ENCODE measurements at places on chromosomes 7 and 10. TPM values are rescaled to one million over a fixed set of nuclear protein-coding genes. Genes with fewer than 3 reads are reported as not detected.

ITIH5 gene
- total RNA-seq, result 13.6 TPM

PTF1A gene
- total RNA-seq, result not detected

GRCh38 chr10:116044801-116045248 lies 228.2 kb downstream of the GFRA1 start:
- peak; percentile 32 for DNase-seq
- H3K27me3 ChIP-seq, result no peaks in the 10 kb centered on the region
- H3K36me3 ChIP-seq, result no peaks in the 10 kb centered on the region

DNA sequence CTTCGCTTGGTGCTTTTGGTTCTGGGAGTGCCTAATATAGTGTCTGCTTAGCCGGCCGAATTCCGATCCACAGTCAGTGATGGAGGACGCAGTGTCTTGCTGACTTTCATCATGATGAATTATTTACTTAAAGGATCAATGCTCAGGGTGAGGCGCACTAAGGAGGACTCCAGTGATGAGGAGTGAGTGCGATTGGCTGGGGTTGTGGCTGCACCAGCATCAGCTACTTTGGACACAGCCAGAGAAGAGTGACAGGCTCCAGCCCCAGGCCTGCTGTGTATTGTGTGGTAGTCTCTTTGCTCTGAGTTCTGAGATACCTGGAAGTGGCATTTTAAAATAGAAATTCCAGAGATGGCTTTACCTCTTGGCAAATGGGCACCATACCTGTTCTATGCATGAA lies 73.3 kb upstream of the ANLN start:
- no peaks in the 10 kb centered on the region for H3K36me3 ChIP-seq
- no peak for DNase-seq
- no peaks in the 10 kb centered on the region for H3K27me3 ChIP-seq
- no peaks in the 10 kb centered on the region for H3K4me1 ChIP-seq
- no peak overlapping the region for H3K27ac ChIP-seq
- no peak overlapping the region for H3K4me3 ChIP-seq

DNA sequence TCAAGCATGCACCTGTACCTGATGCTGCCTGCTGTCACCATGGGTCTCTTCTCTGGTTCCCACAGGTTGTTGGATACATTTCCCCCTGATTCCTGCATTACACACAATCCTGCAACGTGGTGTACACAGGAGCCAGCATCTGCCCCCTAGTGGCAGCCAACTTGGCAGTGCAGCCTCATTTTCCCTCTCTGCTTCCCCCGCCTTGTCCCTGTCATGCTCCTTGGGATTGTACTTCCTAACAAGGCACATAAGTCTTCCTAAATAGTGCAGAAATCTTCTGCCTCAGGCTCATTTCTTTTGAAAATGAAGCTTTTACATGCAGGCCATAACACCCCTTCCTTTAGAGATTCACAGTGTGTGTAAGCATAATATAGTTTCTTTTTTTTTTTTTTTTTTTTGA lies 387.5 kb downstream of the CCSER2 start:
- no peak overlapping the region for H3K4me3 ChIP-seq
- no peak for DNase-seq
- H3K36me3 ChIP-seq, result no peaks in the 10 kb centered on the region
- no peaks in the 10 kb centered on the region for H3K4me1 ChIP-seq
- peaks cover 2% of the 10 kb centered on the region for H3K27me3 ChIP-seq

DNA sequence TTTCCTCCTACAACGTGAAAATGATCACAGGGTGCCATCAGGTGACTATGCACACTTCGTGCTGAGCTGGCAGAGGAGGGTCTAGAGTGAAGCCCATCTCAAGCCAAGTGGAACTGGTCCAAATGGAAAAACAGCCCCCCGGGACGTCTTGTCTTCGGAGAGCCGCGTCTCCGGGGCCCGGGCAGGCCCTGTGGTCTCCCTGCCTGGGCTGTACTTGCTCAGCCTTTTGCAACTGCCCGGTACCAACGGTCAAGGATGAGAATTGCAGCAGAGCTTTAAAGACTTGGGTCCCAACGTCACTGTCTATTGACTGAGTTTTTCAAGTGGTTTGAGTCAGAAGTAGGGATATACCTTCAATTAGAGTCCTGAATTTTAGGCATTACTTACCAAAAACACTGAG lies 315.5 kb downstream of the PTPRN2 start:
- H3K4me3 ChIP-seq, result no peak overlapping the region
- no peaks in the 10 kb centered on the region for H3K36me3 ChIP-seq
- no peak overlapping the region for H3K27ac ChIP-seq
- no peak for DNase-seq
- H3K4me1 ChIP-seq, result no peaks in the 10 kb centered on the region
- H3K27me3 ChIP-seq, result peaks cover 7% of the 10 kb centered on the region

DBNL gene
- total RNA-seq, result 35.6 TPM

GRCh38 chr7:72099784-72100183 lies 312.4 kb downstream of the CALN1 start:
- no peak overlapping the region for H3K27ac ChIP-seq
- H3K27me3 ChIP-seq, result no peaks in the 10 kb centered on the region
- no peaks in the 10 kb centered on the region for H3K36me3 ChIP-seq
- no peak overlapping the region for H3K4me3 ChIP-seq

GRCh38 chr10:74363727-74364126 lies 212.7 kb downstream of the ADK start:
- no peak overlapping the region for H3K4me3 ChIP-seq
- H3K36me3 ChIP-seq, result no peaks in the 10 kb centered on the region
- peaks cover 4% of the 10 kb centered on the region for H3K4me1 ChIP-seq
- no peak overlapping the region for H3K27ac ChIP-seq
- no peaks in the 10 kb centered on the region for H3K27me3 ChIP-seq

AKR1C8 gene
- total RNA-seq, result 0.51 TPM

DNA sequence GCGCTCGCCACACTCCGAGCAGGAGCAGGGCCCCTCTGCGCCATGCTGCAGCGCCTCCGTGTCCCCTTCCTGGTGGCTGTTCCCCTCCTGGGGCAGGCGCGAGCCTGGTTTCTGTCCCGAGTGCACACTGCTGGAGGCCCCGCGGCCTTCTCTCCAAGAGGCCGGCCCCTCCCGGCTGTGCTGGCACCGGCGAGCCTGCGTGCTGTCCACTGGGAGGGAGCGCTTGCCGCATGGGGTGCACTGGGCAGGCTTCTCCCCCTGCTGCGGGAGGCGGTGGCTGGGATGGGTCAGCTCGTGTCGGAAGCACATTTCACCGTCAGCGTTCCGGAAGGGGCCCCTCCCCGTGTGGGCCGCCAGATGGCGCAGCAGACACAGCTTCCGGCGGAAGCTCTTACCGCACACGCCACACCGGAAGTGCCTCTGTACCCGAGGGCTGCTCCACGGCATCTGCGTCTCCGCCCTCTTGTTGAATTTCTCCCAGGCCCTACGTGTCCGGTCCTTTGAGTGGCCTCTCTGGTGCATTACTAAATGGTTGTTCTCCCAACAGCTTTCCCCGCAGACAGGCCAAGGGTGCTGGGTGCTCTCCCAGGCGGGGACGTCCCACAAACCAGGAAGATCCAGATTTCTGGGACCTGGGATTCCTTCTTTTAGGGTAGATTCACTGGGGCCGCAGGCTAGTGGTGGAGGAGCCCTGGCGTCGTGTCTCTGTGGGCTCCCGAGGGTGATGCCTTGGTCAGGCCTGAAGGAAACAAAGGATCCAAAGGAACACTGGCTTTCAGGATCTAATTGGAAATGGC lies 18.7 kb downstream of the ZNF786 start:
- H3K27me3 ChIP-seq, result no peaks in the 10 kb centered on the region
- no peak for DNase-seq
- no peaks in the 10 kb centered on the region for H3K36me3 ChIP-seq
- H3K4me1 ChIP-seq, result peaks cover 12% of the 10 kb centered on the region
- peak overlapping the region; percentile 26 for H3K27ac ChIP-seq

GRCh38 chr7:99255463-99255862 lies 17.2 kb upstream of the MYH16 start:
- no peaks in the 10 kb centered on the region for H3K4me1 ChIP-seq
- no peaks in the 10 kb centered on the region for H3K27me3 ChIP-seq
- no peak overlapping the region for H3K4me3 ChIP-seq
- H3K36me3 ChIP-seq, result no peaks in the 10 kb centered on the region
- DNase-seq, result no peak
- H3K27ac ChIP-seq, result no peak overlapping the region

- DNase-seq, result no peak
- peaks cover 34% of the 10 kb centered on the region for H3K4me1 ChIP-seq
- peaks cover 96% of the 10 kb centered on the region for H3K27me3 ChIP-seq
- H3K27ac ChIP-seq, result no peak overlapping the region
Observed at GRCh38 chr10:100829933-100830727, 82.6 kb upstream of the SLF2 start.

GRCh38 chr7:136517971-136518370 lies 350.5 kb upstream of the CHRM2 start:
- H3K27ac ChIP-seq, result no peak overlapping the region
- H3K36me3 ChIP-seq, result no peaks in the 10 kb centered on the region
- H3K27me3 ChIP-seq, result no peaks in the 10 kb centered on the region
- DNase-seq, result no peak

ZC3HAV1L gene
- 1.9 TPM for total RNA-seq

GRCh38 chr7:21605008-21605585 lies 62.3 kb downstream of the DNAH11 start:
- no peak overlapping the region for H3K27ac ChIP-seq
- H3K4me1 ChIP-seq, result no peaks in the 10 kb centered on the region
- no peaks in the 10 kb centered on the region for H3K27me3 ChIP-seq
- H3K36me3 ChIP-seq, result no peaks in the 10 kb centered on the region
- no peak for DNase-seq

GRCh38 chr10:75426880-75427279 lies 4.5 kb upstream of the LRMDA start:
- no peaks in the 10 kb centered on the region for H3K27me3 ChIP-seq
- H3K36me3 ChIP-seq, result no peaks in the 10 kb centered on the region
- no peak overlapping the region for H3K4me3 ChIP-seq
- DNase-seq, result no peak
- peaks cover 38% of the 10 kb centered on the region for H3K4me1 ChIP-seq
- H3K27ac ChIP-seq, result no peak overlapping the region

GRCh38 chr7:69002416-69002815 lies 595.9 kb upstream of the AUTS2 start:
- no peaks in the 10 kb centered on the region for H3K4me1 ChIP-seq
- H3K27me3 ChIP-seq, result no peaks in the 10 kb centered on the region
- H3K4me3 ChIP-seq, result no peak overlapping the region
- DNase-seq, result no peak
- no peaks in the 10 kb centered on the region for H3K36me3 ChIP-seq

DNA sequence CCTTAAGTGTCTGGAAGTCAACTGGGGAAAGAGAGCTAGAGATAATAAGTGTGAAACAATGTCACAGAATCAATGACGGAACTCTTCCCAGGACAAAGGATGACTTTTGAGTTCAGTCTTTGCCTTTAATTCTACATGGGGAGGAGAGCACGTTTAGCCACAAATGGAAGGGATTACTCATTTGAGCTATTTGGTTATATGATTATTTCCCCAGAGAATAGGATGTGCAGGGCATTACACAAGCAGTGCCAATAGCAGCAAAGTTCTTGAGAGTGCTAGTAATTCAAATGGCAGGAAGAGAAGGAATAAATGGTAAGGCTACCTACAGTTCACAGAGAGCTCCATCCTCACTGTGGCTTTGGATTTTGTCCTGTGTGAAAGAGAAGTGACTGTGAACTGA lies 6.0 kb downstream of the EGFR start:
- no peaks in the 10 kb centered on the region for H3K36me3 ChIP-seq
- no peak overlapping the region for H3K27ac ChIP-seq
- H3K4me3 ChIP-seq, result no peak overlapping the region

- H3K27ac ChIP-seq, result no peak within 1 kb of the TSS
- peaks cover 55% of the 10 kb centered on the region for H3K27me3 ChIP-seq
- DNase-seq, result peak; percentile 34
- H3K4me3 ChIP-seq, result peak within 1 kb of the TSS; percentile 43
- peaks cover 6% of the 10 kb centered on the region for H3K4me1 ChIP-seq
Observed at GRCh38 chr10:126387931-126388911, at the start of gene ADAM12. TSS of gene ADAM12 (minus strand) at chr10:126388477. CDS start at chr10:126388145, 332 bp downstream.

- H3K27ac ChIP-seq, result no peak overlapping the region
- no peak overlapping the region for H3K4me3 ChIP-seq
- H3K36me3 ChIP-seq, result no peaks in the 10 kb centered on the region
- peaks cover 27% of the 10 kb centered on the region for H3K4me1 ChIP-seq
Observed at GRCh38 chr10:51643734-51644133, 55.7 kb downstream of the CSTF2T start.

GSAP gene
- total RNA-seq, result 7.7 TPM

DNA sequence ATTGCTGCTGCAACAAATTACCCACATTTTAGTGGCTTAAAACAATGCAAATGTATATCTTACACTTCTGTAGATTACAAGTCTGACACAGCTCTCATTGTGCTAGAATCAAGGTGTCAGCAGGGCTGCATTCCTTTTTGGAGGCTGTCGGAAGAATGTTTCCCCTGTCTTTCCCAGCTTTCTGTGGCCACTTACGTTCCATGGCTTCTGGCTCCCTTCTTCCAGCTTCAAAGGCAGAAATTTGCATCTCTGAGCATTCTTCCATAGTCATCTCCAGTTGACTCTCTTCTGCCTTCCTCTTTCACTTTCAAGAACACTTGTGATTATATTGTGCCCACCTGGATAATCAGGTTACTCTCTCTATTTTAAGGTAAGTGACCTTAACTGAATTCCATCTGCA lies 125.3 kb downstream of the GPR158 start:
- H3K27me3 ChIP-seq, result no peaks in the 10 kb centered on the region
- no peaks in the 10 kb centered on the region for H3K36me3 ChIP-seq
- no peak overlapping the region for H3K27ac ChIP-seq
- no peaks in the 10 kb centered on the region for H3K4me1 ChIP-seq
- no peak for DNase-seq
- H3K4me3 ChIP-seq, result no peak overlapping the region
